ENCODE measurements at places on chromosomes 4 and X. TPM values are rescaled to one million over a fixed set of nuclear protein-coding genes. Genes with fewer than 3 reads are reported as not detected.

ETDB gene
- not detected for polyA plus RNA-seq

DNA sequence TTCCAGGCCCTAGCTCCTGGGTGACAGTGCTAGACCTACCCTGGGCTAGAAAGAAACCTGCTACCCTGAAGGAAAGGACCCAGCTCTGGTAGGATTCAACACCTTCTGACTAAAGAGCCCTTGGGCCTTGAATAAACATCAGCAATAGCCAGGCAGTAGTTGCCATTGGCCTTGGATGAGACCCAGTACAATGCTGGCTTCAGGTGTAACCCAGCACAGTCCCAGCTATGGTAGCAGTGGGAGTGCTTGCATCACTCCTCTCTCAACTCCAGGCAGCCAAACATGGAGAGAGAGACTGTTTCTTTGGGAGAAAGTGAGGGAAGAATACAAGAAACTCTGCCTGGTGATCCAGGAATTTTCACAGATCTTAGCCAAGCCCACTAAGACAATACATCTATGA is 73.5 kb upstream of the CXorf66 start:
- DNase-seq: no peak

- DNase-seq: no peak
These were observed 69.2 kb downstream of the RPS6KA6 start for GRCh38 chrX:84118769-84119168.

GPAT3 gene
- 21.1 TPM for polyA plus RNA-seq

DNA sequence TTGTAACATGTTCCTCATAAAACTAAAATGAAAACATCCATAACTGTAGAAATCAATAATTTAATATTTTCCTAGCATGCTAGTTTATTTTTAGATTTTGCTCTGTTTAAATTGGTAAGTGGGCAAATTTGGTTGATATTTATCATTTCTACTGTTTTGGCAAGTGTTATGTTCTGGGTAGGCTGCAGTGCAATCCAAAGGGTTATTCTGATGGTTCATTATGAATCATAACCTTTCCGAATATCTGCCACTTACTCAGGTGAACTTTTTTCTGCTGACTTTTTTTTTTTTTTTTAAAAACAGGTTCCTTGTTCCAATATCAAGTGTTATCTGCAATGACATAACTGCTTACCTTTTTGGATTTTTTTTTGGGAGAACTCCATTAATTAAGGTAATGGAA is 52.0 kb downstream of the CDS1 start:
- DNase-seq: no peak

GRCh38 chr4:8040607-8041006 is 100.9 kb upstream of the AFAP1 start:
- DNase-seq: no peak

- DNase-seq: no peak
These were observed 394.5 kb upstream of the FAT1 start for GRCh38 chr4:187118166-187118565.

PFKFB1 gene
- 0.43 TPM for polyA plus RNA-seq

SSX2B gene
- polyA plus RNA-seq: 0.17 TPM

DNA sequence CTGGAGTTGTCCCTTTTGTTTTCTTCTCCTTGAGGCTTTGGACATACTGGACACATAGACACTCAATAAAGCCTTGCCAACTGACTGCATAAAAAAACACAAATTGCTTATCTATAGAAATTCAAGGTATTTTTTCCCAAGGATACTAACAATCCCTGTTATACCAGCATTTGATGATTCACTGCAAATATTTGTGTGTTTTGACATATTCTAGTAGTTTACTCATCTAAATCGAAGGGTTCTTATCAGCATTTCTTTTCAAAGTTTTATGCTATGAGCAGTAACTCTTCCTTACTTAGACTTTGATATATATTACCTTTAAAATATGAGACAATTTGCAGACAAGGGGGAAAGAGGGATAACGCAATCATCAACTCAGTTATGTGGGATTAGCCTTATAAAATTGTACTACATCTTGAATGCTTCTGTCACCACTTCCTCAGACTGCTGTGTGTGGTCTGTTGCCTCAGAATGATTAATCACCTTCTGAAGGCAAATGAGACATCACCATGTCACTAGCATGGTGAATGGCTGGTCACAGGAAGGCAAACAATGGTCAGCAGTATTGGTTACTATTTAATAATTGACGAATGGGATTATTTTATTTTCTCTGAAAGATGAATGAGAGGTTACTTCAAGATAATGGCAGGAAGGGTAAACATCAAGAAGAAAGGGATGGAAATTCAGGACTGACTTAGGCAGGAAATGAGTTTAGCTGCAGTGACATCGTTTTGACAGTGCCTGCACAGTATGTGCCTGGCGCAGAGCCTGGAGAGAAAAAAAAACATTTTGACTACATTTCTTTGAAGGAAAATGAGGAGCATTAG is 544.3 kb upstream of the CNKSR2 start:
- no peak for DNase-seq

CTAG2 gene
- not detected for polyA plus RNA-seq

EPHA5 gene
- 0.57 TPM for polyA plus RNA-seq

All from right renal cortex interstitium (tissue), 3 donors.